Stimulated activated CD4-positive, alpha-beta T cell treated with anti-CD3 and anti-CD28 coated beads, Interleukin-4, amount 100 ng/mL, for 4 hours (primary cell): ENCODE measurements at places on chromosomes 16 and 17.

- DNase-seq: no peak
Measured at GRCh38 chr17:44105941-44106340, 17.5 kb downstream of the HDAC5 start.

GRCh38 chr16:87627542-87628245 is 25.4 kb downstream of the JPH3 start:
- DNase-seq: no peak

DNA sequence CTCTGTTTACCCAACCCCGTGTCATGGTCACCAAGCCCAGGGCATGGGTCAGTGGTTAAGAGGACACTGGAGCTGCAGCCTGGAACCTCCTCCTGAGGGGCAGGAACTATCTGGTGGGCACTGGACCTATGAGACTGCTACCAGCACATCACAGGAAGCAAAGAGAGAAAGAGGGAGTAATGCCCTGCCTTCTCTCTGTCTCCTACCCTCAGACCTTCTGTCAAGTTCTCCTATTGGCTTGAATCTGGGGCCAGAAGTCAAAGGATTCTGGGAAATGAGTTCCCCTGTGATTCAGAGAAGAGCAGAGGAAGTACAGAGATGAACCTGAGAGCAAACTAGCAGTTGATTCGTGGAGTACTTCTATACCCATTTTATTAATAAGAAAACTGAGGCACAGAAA is 123.0 kb upstream of the GNAO1 start:
- DNase-seq: no peak

GRCh38 chr17:77332981-77333685 is 192.4 kb downstream of the SEC14L1 start:
- no peak for DNase-seq

- DNase-seq: no peak
Measured at GRCh38 chr17:80816241-80817103, 175.2 kb upstream of the CHMP6 start.

- no peak for DNase-seq
Measured at GRCh38 chr16:79985606-79986005, 385.1 kb upstream of the MAF start.

- peak; percentile 96 for DNase-seq
Measured at GRCh38 chr17:1399679-1400512, at the start of gene YWHAE. YWHAE (minus strand) TSS chr17:1400222; CDS start chr17:1400110, 112 bp downstream.

DNA sequence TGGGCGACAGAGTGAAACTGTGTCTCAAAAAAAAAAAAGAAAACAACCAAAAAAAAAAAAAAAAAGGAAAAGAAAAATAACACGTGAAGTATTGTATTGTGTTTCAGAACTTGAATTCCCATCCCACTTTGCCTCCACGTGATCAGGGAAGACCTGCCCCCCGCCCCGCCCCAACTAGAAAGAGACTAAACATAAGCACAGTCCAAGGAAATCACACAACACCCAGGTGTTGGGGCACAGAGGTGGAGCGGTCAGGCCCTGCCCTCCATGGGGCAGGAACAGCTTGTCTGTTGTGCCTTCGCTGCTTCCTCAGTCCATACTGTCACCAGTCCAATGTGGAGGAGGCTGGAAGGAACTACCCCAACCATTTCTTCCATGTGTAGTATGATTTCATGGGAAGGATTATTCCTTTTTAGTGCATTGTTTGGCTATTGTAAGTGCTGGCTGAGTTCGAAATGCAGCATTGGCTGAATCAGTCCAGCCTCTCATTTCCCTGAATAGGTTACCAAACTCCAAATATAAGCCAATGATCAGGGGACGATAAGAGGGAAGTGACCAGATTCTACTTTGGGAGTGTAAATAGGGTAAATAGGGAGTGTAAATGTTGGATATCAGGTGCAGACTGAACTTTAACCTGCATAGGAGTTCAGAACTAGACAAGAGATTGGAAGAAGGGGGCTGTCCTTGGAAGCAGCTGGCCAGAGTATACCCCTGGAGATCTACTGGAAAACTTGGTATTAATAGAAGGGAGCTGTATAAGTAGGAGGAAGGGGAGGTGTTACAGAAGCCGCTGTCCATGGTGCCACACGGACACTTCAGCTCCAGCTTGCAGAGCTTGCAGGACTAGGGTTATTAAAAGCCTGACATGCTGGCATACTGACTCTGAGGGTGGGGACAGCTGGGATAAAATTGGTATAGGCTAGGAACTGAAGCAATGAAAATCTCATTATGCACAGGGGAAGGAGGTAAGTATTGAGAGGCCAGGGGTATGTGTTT is 50.7 kb downstream of the TANGO6 start:
- DNase-seq: no peak

- DNase-seq: no peak
Measured at GRCh38 chr17:70520956-70521355, 351.6 kb downstream of the KCNJ2 start.

DNA sequence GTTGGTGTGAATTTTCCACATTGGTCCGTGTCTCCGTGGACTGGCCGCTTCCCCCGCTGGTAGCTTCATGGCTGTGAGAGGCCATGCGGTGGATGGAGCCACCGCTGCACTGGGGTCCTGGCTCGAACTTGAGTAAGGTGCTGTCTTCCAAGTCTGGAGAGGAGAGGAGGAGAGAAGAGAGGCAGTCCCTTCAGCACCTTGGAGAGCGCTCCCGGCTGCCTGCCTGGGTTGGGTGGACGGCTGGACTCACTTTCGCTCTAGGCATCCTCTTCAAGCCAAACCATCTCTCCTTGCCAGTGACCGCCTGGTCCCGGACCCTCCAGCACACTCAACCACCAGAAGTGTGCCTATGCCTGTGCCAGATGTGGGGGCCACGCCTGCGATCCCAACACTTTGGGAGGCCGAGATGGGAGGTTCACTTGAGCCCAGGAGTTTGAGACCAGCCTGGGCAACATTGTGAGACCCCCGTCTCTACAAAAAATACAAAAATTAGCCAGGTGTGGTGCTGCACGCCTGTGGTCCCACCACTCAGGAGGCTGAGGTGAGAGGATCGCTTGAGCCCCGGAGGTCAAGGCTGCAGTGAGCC is 6.2 kb downstream of the JPH3 start:
- DNase-seq: no peak

DNA sequence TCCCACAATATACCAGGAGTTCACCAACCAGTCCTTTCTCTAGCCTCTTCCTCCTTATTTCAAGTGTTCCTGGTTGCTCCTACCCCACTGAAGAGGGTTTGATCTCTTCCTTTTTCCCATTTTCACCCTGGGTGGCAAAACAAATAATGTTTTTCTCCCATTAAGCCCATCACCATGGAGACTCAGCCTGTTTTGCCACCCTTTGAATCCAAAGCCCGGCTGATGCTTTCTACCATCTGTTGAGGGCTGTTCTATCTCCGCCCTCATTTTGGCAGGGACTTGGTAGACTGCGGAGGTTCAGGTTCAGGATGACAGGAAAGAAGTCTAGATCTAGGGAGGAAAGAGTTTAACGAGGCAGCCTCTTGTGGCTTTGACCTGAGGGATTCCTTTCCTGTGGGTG is 2.6 kb downstream of the DNAH2 start:
- no peak for DNase-seq

DNA sequence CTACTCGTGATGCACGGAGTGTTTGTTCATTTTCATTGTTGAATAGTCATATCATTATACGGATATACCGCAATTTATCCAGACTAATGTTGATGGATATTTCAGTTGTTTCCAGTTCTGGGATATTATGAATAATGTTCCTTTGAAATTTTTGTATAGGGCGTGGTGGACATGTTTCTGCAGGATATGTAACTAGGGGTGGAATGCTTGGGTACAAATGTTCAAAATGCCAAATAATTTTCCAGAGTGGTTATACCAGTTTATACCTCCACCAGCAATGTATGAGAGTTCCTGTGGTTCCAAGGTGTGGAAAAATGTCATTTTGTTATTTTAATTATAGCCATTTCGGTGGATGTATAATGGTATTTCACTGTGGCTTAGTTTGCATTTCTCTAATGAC is 53.6 kb downstream of the NUP88 start:
- DNase-seq: no peak

- DNase-seq: no peak
Measured at GRCh38 chr16:8887952-8888560, 5.9 kb downstream of the LITAFD start.

- no peak for DNase-seq
Measured at GRCh38 chr16:62280506-62280905, 244.3 kb upstream of the CDH8 start.

DNA sequence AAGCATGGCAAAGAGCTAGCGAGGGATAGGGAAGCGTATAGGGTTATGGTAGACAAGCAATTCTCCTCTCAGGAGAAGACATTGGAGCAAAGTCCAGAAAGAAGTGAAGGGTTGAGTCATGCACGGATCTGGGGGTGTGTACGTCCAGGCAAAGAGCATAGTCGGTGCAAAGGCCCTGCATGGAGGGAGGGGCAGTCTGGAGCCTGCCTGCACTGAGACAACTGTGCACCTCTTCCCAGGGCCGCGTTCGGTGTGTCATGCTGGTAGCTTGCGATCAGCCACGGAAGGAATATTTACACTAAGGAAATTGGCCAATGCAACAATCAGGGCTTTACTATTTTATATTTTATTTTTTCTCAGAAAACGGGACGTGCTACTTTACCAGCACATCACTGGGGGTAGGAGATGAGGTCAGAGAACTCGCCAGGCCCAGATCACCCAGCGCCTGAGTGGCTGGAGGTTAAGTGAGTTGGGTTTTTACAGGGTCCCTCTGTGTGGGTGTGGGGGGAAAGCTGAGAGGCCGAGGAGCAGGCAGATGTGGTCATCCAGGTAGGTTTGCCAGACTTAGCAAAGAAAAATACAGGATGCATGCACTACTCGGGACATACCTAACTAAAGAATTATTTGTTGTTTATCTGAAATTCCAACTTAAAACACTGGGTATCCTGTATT is 6.7 kb upstream of the B9D1 start:
- no peak for DNase-seq

DNA sequence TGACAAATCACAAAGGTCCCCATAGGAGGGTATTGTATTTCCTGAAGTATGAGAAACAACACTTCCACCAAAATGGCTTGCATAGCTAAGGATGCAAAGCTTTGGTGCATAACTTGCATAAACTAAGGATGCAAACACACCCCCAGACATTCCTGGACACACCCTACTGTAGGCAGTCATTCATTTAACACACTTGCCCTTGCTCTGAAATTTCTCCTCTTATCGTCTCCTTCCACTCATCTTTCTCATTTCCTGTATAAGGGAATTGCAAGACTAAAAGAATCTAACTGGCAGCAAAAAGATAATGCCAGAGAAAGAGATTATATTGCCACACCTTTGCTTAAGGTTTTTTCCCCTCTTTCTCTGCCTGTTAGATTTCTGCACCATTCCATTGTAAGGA is 28.3 kb downstream of the CHD9 start:
- no peak for DNase-seq

DNA sequence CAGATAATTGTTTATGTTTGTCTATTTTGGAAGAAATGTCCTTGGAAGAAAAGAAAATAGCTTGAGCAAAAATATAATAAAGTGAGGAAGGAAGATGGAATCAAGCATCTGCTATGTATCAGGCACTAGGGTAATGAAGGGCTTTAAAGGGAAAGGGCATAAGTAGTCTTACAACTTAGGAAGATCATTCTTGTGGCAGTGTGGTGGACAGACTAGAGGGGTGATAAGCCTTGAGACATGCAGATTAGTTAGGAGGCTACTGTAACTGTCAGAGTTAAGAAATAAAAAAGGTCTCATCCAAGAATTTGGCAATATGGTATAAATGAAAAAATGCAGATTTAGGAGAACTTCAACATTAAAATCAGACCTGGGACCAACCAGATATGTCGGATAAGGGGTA is 14.9 kb downstream of the FAM222B start:
- DNase-seq: no peak

DNA sequence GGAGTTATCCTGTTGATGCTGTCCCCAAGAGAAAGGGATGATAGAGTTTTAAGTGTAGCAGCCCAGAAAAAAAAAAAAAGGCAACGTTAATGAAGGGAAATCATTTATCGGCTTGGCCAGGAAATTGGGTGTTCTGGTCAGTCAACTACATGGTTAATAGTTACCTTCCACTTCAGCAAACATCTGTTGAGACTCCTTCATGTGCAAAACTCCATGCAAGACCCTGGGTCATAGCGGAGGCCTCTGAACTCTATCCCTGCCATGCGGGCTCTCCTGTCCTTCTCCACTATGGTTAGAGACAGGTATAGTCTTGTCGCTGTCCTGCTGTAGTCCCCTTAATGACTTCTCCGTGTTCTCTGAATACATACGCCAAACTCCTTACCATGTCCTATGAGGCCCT is 3.5 kb upstream of the LYRM9 start:
- DNase-seq: no peak

GRCh38 chr17:15238057-15238456 is 27.1 kb downstream of the PMP22 start:
- DNase-seq: no peak
